ENCODE measurements at places on chromosomes 4 and X.

DNA sequence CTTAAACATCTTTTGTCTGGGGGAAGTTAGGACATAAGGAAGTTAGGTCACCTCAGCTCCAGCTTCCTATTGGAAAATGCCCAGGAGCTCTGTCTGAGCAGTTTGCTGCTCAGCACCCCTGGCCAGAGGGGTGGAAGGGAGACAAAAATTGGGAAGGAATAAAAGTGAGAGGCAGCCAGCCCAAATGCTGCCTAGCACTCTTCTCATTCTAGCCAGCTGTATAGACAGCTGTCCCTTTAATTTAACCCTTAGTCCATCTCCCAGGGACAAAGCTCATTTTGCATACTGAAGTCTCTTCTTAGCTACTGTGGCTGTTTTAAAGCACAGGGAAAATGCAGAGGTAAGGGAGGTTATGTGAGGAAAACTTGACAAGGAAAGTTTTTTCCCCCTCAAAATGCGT is 89.5 kb upstream of the CITED1 start:
- DNase-seq: no peak

DNA sequence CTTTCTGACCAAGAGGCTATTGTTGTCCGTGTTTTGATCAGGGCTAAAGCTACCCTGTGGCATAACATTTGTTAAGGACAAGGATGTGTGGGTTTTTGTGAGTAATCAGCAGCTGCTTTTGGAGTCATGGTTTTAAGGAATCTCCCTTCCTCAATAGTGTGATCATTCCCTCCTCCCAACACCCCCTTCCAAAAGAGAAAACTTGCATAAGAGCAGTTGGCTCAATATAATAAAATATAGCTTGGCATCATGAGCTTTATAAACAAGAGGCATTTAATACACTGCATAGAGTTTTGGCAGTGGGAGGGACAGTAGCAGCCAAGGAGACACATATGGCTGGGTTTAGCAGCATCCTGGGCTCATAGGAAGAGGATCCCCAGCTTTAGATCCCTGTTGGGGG is 84.7 kb downstream of the NHS start:
- DNase-seq: no peak

GRCh38 chrX:69138118-69138390 is 27.2 kb downstream of the PJA1 start:
- DNase-seq: no peak

DNA sequence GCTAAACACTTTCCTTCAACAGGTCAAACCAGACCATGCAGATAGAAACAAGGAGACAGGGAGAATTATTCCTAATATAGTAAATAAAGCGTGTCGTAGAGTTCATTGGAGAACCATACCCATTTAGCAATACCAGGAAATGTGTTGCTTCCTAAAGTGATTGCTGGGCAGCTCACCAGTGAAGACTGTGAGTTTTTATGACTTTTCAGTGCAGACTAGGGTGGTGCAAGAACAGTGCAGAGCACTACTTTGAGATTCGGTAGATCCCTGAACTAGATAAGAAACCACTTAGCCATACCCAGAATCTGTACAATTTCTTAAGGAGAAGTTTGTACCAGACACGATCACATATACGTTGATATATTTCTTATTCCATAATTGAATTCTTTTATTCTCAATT is 87.4 kb downstream of the EMCN start:
- DNase-seq: no peak

GRCh38 chrX:142999199-142999701 is 26.5 kb upstream of the SPANXN4 start:
- DNase-seq: no peak

Measured in stimulated activated CD4-positive, alpha-beta T cell treated with anti-CD3 and anti-CD28 coated beads, Interleukin-1b, Interleukin-23, amount 100 ng/mL, for 24 hours (primary cell).